NCI-H524 treated with DMSO at 0.1 percent for 48 hours (cell line): ENCODE measurements at places on chromosomes 13 and 19.
A peak's percentile ranks its signal among the peaks of the same experiment; 100 is the strongest.

DNA sequence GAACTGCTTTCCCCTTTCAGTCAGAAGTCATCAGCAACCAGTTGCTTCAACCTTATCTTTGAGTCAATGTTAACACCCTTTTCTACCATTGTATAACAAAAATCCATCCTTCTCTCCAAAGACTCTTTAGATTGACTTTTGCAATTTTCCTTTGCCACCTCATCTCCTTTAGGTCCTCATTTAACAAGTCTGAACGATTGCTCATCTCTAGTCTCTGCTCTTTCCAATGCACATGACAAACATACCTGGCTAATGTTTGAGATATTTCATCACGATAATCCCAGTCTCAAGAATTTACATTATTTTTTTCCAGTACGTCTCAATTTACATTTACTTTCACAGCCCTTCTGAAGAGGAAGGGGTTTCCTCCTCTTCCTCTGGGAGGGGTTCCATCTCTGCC, 127.5 kb downstream of the KLF12 start:
- DNase-seq: no peak

- DNase-seq: no peak
Observed at GRCh38 chr13:29081036-29081435, 260.9 kb downstream of the MTUS2 start.

DNA sequence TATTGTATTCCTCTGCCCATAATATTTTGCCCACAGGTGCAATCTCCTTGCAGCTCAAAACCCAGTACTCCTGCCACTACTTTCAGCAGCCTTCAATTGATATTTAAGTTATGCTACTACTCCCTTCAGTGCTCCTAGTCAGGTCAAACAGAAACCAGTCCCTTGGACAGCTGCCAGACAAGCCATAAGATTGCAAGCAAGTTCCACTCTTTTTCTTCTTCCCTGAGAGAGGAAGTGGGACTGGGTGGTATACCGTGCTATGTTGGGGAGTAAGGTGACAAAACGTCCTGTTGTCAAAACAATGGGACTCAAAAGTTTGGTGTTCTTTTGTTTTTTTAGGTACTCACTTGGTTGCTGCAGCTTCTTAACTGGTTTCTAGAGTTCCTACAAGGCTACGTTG, 63.1 kb upstream of the FRY start:
- no peak for DNase-seq

DNA sequence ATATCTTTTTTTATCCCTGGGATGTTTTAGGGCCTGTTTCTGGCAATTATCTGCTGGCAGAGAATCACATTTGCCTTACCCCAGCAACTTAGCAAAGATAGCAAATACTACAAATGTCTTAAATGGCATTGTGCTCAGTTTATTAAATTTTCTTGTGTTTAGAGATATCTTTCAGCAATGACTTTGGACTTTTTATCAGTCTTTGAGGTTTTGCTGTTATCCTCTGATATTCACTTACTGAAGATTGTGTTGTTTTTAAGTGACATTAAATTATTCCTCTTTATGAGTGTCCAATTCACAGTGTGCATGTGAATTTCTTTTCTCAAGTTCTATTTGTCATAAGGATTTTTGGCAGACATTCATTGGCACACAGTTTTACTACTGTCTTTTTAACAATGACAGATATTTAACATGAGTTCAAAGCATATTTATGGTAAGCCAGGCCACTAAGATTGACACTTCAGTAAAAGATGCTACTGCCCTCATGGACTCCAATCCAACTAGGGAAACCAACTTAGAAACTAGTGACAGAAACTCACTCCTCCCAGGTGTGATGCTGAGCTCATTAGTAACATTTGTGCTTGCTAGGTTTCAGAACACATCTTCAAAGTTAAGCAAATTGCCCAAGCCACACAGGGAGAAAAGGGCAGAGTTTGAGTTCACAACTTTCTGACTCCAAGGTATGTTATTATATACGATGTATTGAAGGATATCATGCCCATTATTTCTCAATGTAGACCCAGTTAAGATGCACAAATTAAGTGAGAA, 481.9 kb downstream of the GPC6 start:
- DNase-seq: no peak

- DNase-seq: no peak
Observed at GRCh38 chr13:103969520-103970050, 903.4 kb upstream of the SLC10A2 start.

DNA sequence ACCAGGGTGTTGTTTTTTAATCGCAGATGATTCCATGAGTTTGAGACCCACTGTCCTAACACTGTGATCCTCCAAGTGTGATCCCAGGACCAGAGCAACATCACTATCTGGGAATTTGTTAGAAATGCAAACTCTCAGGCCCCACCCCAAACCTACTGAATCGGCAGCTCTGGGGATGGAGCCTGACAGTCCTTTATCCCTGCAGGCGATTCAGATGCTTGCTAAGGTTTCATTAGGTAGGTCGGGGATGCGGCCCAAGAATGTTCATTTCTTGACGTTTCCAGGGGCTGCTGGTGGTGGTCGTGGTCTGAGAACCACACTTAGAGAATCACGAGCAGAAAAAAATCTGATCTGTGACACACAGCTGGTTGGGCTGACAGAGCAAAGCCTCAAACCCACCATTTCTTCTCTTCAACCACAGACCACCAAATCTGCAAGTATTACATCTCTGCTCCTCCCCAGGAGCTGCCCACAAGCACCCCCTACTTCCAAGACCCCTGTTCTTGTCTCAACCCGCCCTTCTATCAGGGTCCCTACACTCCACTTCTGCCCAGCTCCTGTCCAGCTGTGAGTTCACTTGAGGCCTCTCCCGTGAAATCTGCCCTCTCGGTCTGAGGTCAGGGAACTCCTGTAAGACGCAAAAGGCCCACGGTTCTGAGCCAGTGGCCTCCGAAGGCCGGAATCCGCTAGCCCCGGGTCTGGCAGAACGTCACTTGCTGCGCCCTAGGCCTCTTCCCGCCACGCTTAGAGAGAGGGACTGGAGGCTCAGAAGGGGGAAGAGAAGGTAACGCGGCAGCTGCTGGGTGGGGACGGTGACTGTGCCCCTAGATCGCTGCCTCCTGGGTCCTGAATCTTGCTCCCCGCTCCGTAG, 1.1 kb upstream of the FARP1 start:
- DNase-seq: no peak

GRCh38 chr19:441213-441836, 19.5 kb downstream of the SHC2 start:
- DNase-seq: no peak

DNA sequence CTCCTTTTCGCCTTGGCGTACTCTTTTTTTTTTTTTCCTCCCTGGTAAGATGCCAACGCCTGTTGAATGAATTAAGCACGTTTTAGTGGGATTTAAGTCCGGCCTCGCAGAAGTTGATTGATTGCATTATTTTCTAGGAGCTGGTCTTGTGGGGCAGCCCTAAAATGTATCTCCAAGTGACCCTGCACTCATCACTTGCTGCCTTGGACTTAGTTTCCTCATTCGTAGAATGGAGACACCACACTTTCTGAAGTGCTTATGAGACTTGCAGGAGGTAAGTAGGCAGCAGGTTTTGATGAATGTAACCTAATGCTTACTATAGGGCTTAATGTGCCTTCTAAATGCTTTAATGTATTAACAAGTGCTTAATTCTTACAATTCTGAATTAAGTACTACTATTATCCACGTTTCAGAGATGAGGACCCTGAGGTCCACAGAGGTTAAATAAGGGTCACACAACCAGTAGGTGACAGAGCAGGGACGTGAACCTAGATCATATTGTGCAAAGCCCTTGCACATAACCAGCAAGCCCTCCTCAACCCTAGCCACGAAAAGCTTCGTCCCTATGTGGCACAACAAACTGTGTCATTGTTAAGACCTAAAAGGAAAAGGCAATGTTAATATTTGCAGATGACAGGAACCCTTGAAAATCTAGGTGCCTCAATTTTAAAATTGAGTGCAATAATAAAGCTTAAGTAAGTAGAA, 514 bp upstream of the ARGLU1 start:
- no peak for DNase-seq

DNA sequence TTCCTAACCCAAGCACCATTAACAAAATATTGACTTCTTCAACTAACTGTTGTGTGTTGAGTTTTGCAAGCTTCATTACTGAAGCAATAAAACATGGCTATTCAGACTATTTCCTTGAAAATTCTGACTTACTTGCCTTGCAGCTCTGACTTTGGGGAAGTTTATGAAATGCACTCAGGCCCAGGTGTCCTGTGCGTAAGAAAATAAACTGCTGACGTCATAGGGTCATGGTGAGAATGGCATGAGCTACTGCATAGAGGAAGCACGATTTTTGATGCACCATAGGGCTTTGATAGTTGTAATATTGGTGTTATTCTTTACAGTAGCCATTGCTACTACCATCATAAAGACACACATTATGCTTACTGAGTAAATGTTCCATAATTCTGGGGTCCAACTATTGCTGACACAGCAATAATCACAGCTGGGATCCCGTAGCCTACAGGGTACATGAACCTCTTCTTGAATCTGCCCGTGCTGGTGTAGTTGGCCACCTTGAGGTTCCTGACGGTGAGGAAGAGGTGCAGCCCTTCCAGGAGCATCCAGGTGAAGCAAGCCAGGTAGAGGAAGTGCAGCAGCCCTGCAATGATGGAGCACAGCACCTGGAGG, 57.9 kb downstream of the MBD3L2B start:
- DNase-seq: no peak

DNA sequence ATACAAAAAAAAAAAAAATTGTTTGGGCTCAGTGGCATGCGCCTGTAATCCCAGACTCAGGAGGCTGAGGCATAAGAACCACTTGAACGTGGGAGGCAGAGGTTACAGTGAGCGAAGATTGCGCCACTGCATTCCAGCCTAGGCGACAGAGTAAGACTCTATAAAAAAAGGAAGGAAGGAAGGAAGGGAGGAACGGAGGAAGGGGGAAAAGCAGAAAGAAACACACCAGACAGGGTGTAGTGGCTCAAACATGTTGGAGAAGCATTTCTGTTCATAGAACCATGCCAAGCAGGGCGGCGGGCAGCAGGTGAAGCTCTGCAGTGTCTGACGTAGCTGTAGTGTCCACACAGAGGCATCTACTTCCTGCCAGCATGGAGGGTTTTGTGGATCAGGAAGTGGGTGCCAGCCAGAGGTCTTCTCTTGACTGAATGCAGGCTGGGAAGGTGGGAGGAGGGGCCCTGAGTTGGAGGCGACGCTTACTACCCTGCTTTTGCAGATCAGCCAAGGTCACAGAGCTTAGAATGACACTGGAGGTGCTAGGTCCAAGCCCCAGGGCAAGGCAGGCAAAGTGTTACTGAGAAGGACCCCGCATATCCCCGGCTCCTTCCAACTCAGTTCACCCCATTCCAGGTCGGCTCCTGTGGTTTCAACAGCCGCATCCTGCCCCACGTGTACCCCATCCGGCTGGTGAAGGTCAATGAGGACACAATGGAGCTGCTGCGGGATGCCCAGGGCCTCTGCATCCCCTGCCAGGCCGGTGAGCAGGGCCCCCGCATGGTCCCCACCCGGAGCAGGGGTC, 11.6 kb upstream of the PGLS start:
- DNase-seq: no peak

- no peak for DNase-seq
Observed at GRCh38 chr19:3238066-3238561, 13.7 kb downstream of the CELF5 start.

- DNase-seq: no peak
Observed at GRCh38 chr13:92354583-92354982, 872.0 kb upstream of the GPC6 start.

DNA sequence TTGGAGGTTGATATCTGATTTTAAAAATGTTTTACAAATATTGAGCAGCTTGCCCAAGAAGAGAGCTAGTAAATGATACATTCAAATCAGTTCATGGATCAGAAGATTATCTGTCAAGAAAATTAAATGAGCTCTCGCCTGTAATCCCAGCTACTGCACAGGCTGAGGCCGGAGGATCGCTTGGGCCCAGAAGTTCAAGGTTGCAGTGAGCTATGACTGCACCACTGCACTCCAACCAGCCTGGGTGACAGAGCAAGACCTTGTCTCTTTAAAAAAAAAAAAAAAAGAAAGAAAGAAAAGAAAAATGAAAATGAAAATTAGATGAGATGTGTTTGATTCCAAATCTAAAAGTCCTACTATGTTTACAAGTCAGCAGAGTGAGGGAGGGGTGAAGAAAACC, 2.4 kb downstream of the SPART start:
- DNase-seq: no peak

- no peak for DNase-seq
Observed at GRCh38 chr13:75417012-75417384, 65.0 kb downstream of the TBC1D4 start.

DNA sequence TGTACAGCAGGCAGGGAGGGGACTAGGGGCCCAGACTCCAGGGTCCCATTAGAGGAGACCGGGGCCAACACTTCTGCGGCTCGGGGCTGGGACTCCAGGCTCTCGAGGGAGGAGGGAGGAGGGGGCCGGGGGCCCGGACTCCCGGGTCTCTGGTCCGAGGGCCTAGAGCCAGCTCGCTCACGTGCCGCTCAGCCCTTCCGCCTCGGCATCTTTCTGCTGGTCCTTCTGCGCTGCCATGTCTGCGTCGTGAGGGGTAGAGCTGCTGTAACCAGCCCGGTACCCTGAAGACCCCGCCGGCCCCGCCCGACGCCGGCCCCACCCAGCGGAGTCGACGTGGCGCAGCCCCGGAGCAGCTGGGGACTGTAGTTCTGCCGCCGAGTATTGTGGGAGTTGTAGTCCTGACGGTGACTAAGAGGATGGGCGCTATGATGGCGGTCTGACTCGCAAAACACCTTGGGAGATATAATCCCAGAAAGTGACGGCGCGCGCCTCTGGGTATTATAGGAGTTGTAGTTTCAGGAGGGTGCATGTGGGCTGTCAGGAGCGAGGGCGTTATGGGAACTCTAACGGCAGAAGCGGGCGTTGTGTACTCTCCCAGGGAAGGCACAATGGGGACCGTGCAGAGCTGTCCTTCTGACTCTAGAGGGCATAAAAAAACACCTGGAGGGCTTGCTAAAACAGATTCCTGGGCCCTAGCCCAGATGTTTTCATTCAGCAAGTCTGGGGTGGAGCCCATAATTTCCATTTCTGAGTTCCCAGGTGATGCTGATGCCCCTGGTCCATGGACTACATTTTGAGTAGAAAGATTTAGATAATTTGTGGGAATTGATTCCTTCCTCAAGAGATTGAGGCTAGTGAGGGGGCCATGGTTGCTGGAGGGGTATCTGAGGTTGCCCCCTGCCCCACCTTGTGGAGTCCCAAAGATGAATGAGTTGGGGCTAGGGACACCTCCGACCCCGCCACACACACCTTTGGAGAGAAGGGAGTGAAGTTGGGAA, at the start of gene RABAC1:
Gene RABAC1, minus strand, starts transcription at position 266 of the 998 bp plus-strand sequence. Its CDS starts 29 bp downstream, at position 237.
- peak; percentile 97 for DNase-seq

DNA sequence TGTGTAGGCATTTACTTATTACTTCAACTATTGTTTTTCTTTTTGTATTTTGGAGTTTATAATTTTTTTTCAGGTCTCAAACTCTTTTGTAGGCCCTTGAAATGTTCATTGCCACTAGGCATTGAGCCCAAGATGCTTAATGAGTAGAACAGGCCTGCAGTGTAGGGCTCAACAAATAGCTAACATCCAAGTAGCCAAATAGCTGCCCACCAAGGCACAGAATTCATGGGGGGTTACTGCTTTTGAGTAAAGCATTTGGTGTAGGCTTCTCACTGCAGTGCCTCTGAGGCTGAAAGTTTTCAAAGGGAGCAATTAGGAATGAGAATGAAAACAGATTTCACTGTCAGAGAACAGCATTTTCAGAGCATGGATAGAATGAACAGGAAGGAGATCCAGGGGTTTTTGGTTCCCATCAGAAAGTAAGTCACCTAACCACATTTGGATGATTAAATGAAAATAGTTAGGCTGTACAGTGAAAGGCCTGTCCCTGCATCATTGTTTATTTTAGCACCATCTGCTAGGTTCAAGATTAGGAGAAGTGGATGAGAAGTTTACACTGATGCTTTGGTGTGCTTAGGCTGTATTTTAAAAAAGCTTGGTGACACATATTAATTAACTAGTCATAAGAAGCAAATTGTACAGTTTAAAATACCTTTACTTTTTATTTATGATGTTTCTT, 61.0 kb downstream of the EDNRB start:
- DNase-seq: peak; percentile 27
